ENCODE measurements at places on chromosomes 12 and 14. TPM values are rescaled to one million over a fixed set of nuclear protein-coding genes. Genes with fewer than 3 reads are reported as not detected.

DNA sequence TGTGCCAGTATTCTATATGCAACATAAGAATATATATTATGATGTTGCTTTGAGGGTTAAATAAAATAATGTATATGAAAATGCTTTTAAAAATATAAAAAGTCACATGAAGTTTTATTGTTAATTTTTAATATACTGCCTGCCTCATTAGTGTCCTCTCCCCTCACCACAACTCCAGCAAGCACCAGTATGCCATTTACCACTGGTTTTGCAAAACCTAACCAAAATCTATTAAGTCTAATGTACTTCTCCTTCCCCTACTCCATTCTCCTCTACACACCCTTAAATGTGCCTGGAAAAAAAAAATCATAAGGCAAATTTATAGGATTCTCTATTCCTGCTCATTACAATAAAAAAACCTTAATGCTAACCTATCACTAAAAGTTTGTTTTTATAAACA is 24.0 kb upstream of the GNG2 start:
- no peak for DNase-seq

GRCh38 chr12:124551268-124552144 is 15.9 kb downstream of the NCOR2 start:
- DNase-seq, result peak; percentile 39

DNA sequence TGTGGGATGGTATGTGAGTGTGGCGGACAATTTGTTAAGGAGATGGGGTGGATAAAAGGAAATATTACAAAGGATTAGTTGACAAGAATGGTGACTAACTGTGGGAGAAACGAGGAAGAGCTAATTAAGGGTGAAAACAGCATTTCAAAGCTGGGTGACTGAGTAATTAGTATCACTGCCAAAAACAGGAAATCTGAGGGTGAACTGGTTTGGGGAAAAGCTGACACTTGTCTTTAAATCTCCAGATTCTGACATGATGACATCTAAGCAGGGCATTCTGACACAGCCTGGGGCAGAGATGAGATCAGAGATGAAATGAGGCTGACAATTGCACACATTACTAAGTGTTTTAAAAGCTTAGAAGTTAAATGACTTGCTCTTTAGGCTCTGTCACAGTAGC is 42.4 kb upstream of the CCDC175 start:
- DNase-seq, result no peak

- no peak for DNase-seq
Measured at GRCh38 chr14:103749860-103750259, 34.2 kb downstream of the ZFYVE21 start.

- peak; percentile 38 for DNase-seq
Measured at GRCh38 chr14:58637391-58638230, at the start of gene DACT1. TSS of gene DACT1 (plus strand) at chr14:58637962. CDS start at chr14:58638203, 241 bp downstream.

DNA sequence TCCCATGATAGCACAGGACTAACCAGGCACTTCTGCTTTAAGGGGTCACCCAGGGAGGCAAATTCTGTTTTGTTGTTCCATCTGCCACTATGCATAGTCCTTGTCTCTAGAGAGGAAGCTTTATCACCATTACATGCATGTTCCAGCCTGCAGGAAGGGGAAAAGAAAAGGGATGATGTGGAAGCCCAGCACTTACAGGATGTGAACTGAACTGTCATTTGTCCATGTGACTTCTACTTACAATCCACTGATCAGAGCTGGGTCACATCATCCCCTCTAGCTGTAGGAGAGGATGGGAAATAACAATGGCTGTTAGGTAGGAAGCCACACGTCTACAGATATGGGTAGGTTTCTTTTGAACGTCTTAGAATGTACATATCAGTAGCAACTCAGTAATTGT is 203.1 kb downstream of the PTPRO start:
- no peak for DNase-seq

Gene DDX47
- 105 TPM for total RNA-seq

Gene GYS2
- not detected for total RNA-seq

DNA sequence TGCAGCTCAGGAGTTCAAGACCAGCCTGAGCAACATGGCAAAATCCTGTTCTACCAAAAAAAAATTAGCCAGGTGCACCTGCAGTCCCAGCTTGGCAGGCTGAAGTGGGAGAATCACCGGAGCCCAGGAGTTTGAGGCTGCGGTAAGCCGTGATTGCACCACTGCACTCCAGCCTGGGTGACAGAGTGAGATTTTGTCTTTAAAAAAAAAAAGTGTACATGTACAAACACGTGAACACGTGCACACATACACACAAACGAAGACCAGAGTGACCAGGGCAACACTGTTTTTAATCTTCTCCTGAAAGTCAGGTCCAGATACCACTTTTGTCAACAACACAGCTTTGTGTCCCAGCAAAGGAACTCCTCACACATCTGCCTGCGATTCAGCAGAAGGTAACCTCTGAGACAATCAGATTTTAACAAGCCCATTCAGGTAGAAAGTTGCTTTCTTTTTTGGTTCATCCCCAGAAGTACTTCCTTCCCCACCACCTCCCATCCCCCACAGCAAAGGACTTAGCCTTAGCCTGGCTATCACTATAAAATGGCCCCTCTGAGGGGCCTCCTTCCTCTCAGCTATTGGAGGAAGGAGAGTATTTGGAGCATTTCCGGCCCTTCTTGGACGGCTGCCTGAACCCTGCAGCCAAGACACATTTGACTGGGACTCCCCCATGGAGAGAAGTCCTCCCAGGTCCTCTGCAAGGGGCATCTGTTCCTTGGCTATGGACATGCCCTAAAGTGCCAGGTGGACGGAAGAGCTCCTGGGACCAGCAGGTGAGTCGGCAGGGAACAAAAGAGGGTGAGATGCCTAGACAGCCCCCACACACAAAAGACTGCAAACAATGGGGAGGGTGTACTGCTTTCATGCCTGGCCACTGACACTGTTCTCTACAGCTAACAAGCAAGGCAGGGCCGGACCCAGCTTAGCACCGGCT is 9.8 kb downstream of the CTDSP2 start:
- peak; percentile 74 for DNase-seq

DNA sequence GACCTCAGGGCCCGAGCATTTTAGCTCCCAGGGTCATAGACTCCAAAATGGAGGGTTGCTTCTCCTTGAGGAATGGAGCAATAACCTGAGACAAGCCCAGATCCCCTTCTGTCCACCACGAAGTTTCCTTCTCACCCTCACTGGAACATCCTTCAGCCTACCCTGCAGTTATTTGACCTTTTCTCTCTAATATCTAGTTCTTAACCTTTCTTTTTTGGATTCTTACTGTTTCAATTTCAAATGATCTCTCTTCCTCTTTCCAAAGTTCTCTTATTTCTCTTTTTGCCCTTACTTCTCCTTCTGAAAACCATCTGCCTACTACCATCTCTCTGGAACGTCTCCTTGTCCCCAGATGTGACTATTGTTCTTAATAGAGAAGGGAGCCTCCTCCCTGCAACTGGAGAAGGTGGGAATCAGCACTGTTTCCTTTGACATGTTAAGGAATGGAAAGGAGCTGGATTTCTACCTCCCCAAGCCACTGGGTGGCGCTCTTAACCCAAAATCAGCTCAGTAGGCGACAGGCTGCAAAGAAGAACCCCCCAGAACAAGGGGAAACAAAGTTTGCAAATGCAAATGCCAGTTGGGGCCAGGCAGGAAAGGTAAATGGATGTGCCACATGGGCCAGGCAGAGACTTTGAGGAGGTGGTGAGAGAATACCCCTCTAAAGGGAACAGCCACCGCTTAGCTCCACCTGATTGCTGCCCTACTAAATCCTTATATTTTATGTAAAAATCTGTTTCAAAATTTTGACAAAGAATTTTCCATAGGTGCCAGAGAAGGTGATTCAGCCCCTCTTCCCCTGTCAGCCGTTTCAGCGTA is 22.4 kb upstream of the PDE1B start:
- peak; percentile 12 for DNase-seq

DNA sequence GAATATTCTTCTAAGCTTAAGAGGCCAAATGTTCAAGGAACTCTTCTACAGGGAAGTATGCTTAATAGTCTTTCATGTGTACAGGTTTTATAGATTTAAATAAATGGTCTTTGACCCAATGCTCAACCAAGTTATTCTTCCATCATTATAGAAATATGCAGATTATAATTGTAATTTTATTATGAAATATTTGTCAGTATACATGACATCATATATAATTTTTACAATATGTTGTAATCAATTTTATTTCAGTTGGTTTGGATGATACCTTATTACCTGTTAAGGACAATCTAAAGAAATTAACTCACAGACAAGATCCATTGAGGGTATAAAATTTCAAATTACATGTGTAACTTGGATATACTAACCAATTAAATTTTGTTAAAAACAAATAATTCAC is 1278.3 kb downstream of the SLC16A7 start:
- DNase-seq, result no peak

DNA sequence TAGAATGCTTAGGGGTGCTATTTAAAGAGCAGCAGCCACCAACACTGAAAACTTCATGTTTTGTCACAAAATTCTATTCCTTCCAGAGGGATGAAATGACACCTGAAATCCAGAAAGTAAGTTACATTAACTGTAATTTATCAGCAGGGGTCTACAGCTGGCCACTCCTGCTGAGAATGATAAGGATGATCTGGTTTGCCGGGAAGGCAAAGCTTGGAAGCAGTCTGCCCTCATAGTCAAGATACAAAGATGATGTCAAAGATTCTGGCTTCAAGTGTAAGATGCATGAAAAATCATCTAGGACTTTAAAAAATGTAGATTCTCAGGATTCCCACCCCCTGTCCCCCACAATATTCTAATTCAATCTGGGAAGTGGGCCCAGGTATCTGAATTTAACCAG is 58.4 kb downstream of the DCAF5 start:
- DNase-seq, result no peak

Gene AMDHD1
- not detected for total RNA-seq

Gene LRFN5
- total RNA-seq, result not detected

DNA sequence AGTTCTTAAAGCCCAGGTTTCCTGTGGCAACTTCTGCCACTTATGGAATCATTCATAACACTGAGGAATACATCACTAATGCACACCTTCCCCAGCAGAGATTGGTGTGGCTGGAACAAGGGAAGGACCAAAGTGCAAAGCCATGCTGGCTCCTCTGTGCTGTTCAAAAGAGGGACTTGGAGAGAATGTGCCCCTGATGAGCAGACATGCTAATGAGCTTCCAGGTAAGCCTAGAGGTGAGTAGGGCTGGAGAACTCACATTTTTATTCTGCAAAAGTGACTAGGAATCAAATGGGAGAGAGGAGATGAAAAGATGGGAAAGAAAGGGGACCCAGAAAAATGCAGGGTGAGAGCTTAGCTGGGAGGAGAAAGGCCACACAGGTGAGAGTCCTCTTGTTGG is 289.7 kb downstream of the TTC8 start:
- DNase-seq, result no peak

All from MG63 (cell line).